NCI-H1105 (cell line): ENCODE measurements at places on chromosomes 2 and 18.

GRCh38 chr2:5482929-5483331, 209.3 kb upstream of the SOX11 start:
- DNase-seq = no peak

DNA sequence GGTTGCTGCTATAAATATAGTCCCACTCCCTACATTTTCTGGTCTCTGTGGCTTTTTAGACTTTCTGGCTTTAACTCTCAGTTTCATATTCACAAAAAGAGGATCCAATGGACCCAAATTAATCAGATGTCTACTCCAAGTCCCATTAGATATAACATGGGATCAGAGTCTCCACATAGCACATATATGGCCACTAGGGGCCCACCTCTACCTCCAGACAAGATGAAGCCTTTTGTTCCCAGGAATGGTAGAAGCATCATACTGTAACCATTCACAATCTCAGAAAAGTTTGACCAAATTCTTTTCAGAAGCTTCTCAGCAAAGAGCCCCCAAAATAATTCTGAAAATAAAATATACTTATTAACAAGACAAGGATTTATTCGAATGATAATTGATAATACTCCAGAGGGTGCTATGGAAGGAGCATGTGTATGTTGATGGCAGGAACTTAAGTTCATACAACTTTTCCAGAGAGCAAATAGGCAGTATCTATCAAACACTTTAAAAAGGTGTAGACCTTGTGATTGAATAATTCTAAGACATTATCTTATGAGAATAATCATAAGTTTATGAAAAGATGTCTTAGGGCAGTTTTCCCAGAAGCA, 382.3 kb upstream of the CRIM1 start:
- no peak for DNase-seq

GRCh38 chr18:13398631-13399030, 180.1 kb downstream of the LDLRAD4 start:
- no peak for DNase-seq

DNA sequence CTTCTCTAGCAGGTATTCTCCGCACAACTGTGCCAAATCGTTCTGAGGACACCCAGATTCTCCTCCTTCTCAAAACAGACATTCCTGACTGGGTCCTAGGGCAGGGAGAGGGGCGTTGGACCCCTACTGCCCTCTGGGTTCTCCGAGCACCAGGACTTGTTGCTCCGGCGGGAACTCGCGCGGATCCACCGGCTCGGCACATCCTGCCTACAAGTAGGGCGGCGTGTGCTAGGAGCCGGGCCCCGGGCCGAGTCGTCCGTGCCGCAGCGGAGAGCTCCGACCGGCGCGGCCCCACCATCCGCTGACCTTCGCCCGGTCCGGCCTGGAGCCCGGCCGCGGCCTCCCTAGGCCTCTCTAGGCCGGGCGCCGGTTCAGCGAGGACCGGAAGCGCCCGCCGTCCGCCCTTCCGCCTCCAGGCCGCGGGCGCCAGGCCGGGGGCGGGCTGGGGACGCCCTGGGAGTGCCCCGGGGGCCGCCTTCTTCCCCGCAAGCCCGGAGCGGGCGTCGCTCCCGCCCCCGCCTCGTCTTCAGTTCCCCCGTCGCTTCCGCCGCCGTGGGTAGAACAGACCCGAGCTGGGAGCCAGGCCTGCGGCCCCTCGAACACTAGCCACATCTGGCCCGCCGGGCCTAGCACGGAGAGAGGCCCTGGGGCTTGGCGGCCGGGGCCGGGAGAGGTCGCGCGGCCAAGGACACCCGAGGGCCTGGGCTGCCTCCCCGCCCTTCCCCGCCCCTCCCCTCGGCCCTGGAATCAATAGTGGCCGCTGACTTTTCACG, 7.6 kb upstream of the ONECUT2 start:
- DNase-seq = no peak

GRCh38 chr2:120294008-120294340, 41.3 kb downstream of the RALB start:
- DNase-seq = no peak

GRCh38 chr2:234823877-234824376, 127.9 kb upstream of the SH3BP4 start:
- DNase-seq = no peak

- no peak for DNase-seq
Observed at GRCh38 chr2:237696461-237696860, 69.1 kb downstream of the LRRFIP1 start.

DNA sequence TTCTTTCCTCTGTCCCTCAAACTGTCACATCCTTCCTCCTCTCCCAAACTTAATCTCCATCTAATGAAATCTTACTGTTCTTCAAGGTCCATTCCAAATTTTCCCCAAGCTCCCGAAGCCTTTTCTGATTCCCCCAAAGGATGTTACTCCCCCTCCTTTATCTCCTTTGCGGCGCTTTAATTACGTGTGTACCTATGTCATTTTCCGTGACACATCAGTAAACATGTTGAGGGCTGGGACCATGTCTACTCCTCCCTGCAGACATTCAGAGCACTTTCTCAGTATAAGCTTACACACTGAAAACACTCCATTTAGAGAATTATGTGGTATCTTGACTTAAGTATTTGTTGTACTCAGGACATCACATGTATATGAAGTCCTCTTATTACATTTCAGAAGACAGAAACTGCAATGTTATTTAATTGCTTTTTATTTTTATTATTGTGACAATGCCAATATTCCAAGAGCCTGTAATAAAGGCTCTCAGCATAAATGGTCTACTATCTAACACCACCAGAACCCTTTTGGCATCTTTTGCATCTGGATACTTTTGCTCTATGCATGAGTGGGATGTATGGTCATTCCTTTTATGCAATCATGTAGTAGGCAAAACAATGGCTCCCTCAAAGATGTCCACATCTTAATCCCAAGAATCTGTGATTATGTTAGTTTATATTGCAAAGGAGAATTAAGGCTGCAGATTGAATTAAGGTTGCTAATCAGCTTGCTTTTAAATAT, 1.8 kb downstream of the NMI start:
- DNase-seq = no peak

DNA sequence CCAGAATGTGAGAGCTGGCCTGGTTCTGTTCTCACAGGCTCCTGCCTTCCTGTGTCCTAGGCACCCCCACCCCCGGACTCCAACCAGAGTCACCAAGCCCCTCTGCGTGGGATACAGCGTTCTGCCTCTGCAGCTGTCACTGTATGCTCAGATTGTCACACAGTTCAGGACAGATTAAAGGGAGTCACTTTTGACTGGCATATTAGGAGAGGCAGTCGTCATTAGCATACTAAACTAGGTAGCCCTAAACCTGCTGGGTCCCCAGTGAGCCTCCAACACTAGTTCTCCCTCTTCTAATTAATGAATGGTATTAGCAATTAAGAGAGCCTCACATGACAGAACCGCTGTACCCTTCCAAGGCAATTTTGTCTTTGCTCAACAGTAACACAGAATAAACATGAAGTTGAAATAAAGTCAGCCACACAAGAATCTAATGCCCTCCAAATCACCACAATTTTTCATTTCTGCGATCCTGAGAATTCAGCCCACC, 340.2 kb downstream of the CMPK2 start:
- no peak for DNase-seq

GRCh38 chr2:231489990-231490389, 25.7 kb upstream of the NCL start:
- no peak for DNase-seq
